ENCODE measurements at places on chromosomes 1 and 21. TPM values are rescaled to one million over a fixed set of nuclear protein-coding genes. Genes with fewer than 3 reads are reported as not detected.

SPATA45 gene
- total RNA-seq, result 1.3 TPM

OR6N1 gene
- not detected for total RNA-seq

KRTAP13-2 gene
- not detected for total RNA-seq

TPRG1L gene
- total RNA-seq, result 53.6 TPM

KRTAP27-1 gene
- total RNA-seq, result not detected

KIF17 gene
- total RNA-seq, result 1.3 TPM

GSTM3 gene
- 63.8 TPM for total RNA-seq
